Memory B cell (primary cell): ENCODE measurements at places on chromosomes 5 and 9.

DNA sequence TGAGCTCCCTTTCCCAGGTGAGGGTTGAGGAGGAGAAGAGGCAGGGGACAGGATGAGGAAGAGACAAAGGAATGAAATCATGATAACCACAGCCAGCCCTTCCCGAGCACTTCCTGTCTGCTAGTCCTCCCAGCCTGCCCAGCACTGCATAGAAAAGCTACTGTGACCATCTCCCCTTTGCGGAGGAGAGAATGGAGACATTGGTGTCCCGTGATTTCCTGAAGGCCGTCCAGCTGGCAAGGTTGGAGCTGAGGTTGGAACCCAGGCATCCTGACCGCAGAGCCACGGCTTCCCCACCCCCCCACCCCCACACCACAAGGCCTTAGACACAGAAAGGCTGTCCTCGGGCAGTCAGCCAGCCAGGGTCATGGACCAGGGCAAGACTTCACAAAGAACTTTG is 131.1 kb upstream of the ICE1 start:
- DNase-seq = no peak

DNA sequence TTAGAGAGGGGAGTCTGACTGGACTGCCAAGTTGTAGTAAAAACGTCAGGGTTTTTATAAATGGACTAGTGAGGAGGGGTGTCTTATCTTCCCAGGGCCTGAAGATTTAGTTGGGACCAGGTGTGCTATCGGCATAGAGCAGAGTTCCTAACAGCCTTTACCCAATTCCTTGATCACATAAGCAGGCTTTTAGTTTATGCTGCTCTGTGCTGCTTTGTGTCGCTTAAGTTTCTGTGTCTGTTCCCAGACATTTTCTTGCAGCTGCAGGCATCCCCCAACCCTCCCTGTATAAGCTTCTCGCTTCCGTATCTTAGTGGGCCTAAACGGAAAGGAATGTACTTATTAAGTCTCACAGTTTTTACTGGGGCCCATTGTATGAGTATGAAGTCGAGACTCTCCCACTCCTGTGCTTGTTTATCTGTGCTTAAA is 2.6 kb upstream of the SMC5 start:
- DNase-seq = no peak

DNA sequence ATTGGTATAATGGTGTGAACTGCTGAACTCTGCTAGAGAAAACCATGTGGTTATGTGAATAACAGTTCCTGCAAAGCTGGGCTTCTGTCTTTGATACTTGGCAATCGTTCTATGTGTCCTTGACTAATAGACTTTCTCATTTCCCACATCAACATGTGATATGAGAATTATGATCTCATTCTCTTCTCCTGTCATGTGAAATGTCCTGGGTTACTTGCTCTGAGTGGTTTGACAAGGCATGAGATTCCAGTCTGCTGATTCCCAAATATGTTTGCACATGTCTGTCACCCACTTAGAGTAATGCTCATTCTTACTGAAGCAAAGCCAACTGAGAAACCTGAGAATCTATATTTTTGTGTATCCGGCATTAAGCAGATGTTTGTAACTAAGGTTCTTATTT is 141.2 kb downstream of the PARP8 start:
- no peak for DNase-seq

GRCh38 chr9:126548312-126548711 is 65.4 kb upstream of the LMX1B start:
- no peak for DNase-seq

GRCh38 chr9:18981476-18982261 is 51.3 kb downstream of the SAXO1 start:
- no peak for DNase-seq

DNA sequence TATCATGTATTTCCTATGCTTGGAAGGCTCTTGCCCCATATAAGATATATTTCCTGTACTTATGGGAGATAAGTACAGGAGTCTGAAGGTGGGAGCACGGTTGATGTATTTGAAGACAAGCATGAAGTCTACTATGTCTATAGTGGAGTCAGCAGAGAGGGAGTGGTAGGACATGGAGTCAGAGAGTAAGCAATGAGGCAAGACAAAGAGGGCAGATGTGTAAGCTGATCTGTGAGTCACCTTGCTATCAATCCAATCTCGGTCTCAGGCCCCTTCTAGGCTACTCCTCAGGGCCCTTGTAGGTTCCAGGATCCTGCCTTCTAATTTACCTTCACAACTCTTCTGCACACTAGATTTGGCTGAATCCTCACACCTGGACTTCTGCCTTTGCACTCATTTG is 105.5 kb downstream of the MACIR start:
- no peak for DNase-seq

DNA sequence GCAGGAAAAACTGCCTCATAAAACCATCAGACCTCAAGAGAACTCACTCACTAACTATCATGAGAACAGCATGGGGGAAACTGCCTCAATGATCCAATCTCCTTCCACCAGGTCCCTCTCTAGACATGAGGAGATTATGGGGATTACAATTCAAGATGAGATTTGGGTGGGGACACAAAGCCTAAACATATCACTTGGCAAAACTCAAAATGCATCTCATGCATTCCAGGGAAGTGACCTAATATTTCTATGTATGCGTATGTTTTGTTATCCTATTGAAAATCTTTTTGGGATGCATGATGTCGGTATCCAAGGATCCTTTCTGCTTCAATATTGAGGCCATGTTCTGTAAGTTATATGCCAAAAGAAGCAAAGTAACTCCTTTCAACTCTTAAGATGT is 174.0 kb downstream of the PLK2 start:
- no peak for DNase-seq

GRCh38 chr5:72478276-72478675 is 28.9 kb downstream of the ZNF366 start:
- no peak for DNase-seq

DNA sequence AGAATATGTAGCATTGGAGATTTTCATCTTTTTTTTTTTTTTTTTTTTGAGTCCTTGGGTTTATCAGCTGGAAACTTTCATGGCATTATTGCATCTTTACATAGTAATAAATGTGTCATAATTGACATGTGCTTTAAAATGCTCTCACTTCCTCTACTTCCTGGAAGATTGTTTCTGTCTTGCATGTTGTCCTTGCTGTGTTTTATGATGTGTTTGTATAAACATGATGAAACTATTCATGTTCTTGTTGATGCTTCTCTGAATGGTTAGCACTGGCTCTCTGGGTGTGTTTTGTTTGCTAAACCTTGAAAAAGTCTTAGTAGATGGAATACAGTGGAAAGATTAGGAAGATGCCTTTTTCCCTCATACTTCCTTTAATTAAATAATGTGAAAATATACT is 87.9 kb downstream of the IQGAP2 start:
- DNase-seq = no peak

DNA sequence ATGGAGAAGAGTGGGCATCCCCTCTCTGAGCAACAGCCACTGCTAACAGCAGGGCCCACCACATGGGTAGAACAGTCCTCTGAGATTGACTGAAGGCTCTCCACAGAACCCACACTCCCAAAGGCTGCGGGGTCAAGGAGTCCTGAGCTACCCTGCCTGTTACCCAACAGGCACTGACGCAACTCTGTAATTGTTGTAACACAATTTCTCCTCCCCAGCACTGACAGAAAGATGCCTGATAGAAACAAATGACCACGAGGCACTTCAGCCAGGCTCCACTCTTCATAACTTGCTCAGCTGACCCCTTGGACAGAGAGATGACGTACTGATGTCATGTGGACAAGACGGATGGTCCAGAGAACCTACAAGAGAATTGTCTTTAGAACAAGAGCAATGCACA is 220.7 kb downstream of the SPOCK1 start:
- no peak for DNase-seq

DNA sequence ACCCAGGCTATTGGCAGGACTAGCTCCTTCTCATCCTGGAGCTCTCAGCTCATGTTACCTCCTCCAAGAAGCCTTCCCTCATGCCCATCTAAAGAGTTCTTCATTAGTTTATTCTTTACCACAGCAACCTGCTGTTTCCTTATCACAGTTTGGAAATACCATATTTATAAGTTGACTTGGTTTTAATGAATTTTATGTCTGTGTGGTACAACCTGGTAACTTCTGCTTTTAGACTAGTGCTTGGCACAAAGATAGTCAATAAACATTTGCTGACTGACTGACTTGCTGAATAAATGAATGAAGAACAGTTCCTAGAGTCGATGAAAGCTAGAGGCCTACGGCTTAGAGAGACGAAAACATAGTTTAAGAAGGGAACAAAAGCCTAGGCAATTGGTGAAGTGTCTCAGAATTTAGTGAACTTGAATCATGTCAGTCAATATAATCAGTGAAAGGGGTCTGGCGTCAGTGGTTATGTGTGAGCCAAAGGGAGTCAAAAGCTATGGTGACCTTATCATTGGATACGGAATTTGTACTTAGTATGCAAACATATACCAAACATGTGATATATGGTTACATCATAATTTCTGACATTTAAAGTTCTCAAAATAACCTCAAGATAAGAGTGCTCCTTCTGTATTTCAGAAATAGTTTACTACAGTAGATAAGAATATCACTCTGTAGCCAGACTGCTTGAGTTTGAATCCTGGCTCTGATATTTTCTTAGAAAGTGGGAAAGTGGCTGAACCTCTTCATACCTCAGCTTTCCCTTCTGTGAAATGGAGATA is 239.5 kb downstream of the MCTP1 start:
- DNase-seq = no peak
